ENCODE measurements at places on chromosomes 6 and 20. TPM values are rescaled to one million over a fixed set of nuclear protein-coding genes. Genes with fewer than 3 reads are reported as not detected.
A peak's percentile ranks its signal among the peaks of the same experiment; 100 is the strongest.

DNA sequence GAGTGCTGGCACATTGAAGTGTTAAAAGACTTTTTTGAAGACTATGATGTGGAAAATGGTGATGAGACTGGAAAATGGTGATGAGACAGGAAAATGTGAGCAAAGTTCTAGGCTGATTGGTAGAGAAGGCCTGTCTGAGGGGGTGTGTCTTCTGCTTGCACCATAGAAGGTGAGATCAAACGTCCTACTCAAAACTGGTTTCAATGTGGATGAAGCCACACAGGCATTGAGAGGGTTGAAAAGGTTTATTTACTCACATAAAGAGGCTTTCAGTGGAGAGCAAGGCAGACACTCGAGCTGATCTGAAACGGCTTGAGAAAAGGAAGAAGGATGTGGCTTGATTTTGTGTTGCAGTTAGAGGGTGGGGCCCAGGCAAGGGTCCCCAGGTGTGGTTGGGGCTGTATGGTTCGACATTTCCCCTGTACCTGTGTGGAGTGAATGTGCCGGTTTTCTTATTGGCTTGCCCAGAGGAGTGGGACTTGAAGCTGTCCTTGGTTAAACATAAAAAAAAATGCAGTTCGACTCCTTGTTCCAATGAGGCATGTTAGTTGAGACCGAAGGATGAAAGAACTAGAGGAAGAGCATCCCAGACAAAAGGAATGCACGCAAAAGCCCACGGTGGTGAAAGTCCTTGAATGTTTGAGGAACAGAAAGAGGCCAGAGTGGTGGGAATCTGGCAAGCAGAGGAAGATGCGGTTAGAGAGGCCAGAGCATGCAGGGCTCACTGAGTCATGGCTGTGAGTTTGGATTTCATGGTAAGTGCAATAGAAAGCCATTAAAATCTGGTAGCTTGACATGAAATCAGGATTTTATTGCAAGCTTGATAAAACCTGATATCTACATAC, 172.3 kb downstream of the EPM2A start:
- no peak for DNase-seq

- DNase-seq, result no peak
Measured at GRCh38 chr6:50112981-50113857, 63.5 kb upstream of the DEFB112 start.

DNA sequence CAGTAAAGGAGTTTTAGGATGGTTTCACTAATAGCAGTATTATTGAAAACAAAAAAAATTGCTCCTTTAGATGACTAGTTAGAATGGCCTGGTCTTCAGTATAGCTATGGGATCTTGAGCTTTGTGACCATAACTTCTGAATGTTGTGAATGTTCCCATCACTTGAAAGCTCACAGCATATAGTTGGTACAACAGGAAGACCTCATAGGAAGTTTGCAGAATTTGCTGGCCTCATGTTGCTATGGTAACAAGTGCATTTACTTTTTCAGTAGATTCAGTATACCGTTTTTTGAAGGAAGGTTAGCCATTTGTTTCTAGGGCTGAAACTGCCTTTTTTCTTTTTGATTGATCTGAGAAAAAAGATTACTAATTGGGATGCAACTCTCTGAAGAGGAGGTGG, 8.3 kb downstream of the PHF3 start:
- DNase-seq, result no peak

DNA sequence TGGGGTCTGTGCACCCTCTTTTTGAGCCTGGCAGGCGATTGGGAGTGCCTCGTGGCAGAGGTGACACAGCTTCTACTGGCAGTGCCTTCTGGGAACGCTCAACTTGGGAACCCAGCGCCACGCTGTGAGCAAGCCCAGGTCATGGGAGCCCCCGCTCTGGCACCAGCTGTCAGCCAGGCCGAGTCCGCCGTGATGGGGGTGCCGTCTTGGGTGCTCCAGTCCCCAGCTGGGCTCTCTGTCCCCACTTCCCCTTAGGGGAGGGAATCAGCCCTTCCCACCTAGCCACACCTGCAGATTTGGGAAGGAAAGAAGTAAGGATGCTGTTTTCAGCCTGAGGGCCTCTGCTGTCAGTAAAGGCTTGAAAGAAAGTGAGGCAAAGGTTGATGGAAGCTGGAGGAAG, 31.0 kb upstream of the NTSR1 start:
- DNase-seq, result no peak

- DNase-seq, result no peak
Measured at GRCh38 chr6:121780325-121781321, 345.2 kb downstream of the GJA1 start.

DNA sequence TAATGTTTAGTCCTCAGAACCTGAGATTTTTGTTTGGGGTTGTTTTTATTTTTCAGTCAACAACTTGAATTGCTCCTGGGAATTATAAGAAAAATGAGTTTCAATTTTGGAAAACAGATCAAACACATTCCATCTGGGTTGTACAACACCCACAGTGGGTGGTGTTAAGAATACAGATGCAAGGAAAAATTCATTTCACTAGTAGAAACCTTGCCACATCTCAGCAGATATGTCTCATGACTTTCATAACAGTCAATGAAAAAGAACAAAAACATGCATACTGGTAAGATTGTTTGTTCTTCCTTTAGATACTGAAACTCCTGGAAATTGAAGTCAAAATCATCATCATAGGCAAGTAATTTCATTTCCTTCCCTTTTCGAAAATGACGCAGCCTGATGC, 78.9 kb downstream of the MOXD1 start:
- no peak for DNase-seq

- DNase-seq, result no peak
Measured at GRCh38 chr6:16778521-16778920, 17.3 kb upstream of the ATXN1 start.

DNA sequence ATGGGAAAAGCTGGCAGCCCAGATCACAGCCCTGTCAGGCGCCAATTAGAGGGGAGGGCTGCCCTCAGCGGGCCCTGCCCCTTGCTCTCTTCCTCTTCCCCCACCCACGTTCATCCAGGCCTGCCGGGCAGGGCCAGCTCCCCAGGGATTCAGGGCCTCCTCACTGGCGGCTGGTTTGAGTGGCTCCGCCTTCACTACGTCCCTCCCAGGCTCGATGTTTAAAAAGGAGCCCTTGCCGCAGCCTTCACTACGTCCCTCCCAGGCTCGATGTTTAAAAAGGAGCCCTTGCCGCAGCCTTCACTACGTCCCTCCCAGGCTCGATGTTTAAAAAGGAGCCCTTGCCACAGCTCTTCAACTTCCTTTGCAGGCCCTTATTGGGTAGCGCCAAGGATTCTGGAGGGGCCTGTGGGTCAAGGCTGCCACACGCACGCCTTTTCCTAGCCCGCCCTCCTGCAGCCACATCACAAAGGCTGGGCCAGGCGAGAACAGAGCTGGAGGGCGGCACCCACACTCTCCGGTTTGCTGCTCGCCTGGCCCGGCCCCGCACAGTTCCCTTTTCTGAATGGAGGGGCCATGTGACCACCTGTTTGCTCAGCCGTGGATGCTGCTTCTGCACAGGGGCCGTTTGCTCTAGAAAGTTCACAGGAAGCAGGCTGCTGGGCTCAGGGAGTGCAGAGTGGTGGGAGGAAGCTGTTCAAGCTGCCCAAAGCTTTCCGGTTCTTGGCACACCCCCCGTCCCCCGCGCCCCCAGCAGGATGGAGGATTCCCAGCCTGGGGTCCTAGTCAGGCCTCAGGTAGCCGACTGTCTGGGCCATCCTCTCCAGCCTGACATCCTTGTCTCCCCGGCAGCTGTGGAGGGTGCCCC, 1.6 kb downstream of the SLC17A9 start:
- peak; percentile 71 for DNase-seq

GRCh38 chr6:113788586-113788985, 68.6 kb upstream of the MARCKS start:
- no peak for DNase-seq

DNA sequence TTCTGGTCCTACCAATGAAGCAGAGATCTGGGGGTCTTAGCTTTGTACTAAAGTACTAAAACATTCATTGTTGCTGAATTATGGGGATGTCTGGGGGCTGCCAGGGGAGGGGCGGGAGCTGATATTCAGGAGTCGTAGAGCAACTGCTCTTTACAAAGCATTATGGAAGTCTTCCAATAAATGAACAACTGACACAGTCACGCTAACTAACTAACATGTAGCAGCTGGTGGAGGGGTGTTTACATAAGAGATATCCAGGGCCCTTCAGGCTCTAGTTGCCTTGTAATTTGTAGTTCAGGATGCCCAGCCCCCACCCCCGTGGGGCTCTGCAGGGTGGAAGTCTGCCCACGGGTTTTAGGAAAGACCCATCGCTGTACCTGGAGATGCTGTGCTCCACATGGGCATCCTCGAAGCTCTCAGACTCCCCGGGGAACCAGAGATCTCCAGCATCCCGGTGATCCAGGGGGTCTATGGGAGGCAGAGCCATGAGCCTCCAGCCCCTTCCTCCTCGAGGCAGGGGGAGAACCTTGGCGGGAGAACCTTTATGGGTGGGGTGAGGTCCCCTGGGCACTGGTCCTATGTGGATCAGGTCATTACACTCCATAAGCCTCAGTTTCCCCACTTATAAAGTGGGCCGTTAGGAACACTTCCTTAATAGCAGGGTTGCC, 3.4 kb downstream of the TREM2 start:
- DNase-seq, result no peak

- no peak for DNase-seq
Measured at GRCh38 chr20:10076126-10077080, 41.6 kb downstream of the ANKEF1 start.

GRCh38 chr6:13794184-13794583, 20.2 kb downstream of the MCUR1 start:
- no peak for DNase-seq

- DNase-seq, result no peak
Measured at GRCh38 chr6:137801352-137802114, 65.5 kb upstream of the TNFAIP3 start.

- DNase-seq, result no peak
Measured at GRCh38 chr6:122709922-122710512, 69.5 kb upstream of the FABP7 start.

- DNase-seq, result no peak
Measured at GRCh38 chr6:155646443-155646842, 190.8 kb upstream of the NOX3 start.

DNA sequence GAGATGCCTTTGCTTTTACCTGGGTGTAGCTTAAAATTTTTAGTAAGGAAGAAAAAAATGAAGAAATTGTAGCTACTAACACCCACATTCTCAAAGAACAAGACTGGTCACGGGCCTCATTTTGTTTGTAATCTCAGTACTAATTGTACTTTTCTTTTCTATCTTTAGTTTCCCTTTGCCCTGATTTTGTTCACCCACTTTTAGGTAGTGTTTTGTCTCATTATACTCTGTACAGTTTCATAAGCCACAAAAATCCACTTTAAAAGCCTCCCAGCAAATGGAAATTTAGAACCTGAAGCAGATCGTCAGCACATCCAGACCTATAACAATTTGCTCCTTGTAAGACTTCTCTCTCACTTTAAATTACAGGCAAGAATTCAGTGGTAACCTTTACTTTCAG, 43.3 kb downstream of the TP53INP2 start:
- no peak for DNase-seq

GRCh38 chr6:135534773-135535380, 37.3 kb upstream of the AHI1 start:
- DNase-seq, result no peak

- DNase-seq, result no peak
Measured at GRCh38 chr6:67501755-67502154, 1133.3 kb upstream of the ADGRB3 start.

DNA sequence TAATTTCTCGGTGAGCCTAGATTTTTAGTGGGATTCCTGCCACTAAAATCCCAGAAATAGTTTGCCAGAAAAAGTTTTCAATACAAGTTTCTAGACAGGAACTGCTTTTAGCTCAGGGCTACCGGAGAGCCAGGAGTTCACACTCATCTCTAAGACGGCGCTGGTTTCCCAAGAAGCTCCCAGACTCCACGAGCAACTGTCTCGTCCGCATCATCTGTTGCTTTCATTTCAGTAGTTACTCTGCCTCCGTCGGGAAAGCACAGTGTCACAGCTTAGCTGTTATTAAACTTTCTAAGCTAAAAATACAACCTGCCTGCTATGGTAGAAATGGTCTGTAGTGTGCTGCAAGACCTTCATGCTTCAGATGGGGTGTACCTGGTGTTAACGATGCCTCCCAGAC, 197.3 kb upstream of the SNX9 start:
- DNase-seq, result no peak

GRCh38 chr6:84739866-84740208, 24.6 kb downstream of the TBX18 start:
- no peak for DNase-seq

GRCh38 chr6:32983493-32983848, 15.1 kb downstream of the BRD2 start:
- DNase-seq, result no peak

GRCh38 chr20:5714261-5715041, 35.8 kb upstream of the SHLD1 start:
- peak; percentile 29 for DNase-seq

DNA sequence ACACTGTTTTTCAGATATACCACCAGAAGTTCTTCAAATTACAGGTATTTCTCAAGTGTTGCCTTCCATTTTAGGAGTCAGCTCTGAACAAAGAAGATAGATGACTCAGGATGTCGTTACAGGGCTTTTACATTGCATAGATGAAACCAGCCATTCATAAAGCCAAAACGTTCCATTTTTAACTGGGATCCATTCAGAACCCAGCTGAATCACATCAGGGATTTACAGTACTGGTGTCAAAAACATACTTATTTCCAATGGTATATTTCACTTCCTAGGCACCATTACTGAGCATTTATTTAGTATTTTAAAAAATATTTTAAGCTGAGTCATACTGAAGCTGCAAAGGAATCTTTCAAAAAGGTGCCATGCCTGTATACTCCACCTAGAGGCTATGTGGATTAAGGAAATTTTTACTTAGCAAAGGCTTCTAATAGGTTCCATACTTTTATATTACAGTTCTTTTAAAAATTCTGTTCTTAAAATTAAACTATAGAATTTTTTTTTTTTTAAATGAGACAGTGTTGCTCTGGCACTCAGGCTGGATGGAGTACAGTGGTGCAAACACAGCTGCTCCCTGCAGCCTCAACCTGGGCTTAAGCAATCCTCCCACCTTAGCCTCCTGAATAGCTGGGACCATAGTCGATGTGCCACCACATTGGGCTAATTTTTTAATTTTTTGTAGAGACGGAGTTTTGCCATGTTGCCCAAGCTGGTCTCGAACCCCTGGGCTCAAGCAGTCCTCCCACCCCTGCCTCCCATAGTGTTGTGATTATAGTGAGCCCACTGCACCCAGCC, 2.6 kb downstream of the ASF1A start:
- DNase-seq, result no peak

PRDM13 gene
- 0.15 TPM for total RNA-seq

CYP24A1 gene
- total RNA-seq, result not detected

EGFL8 gene
- total RNA-seq, result 27.2 TPM

FHL5 gene
- total RNA-seq, result not detected

EYA4 gene
- total RNA-seq, result not detected

BNIP5 gene
- not detected for total RNA-seq

DSE gene
- 41.5 TPM for total RNA-seq

LSM14B gene
- total RNA-seq, result 77.9 TPM

VGLL2 gene
- total RNA-seq, result not detected
